ENCODE measurements at places on chromosomes 7 and 10.

DNA sequence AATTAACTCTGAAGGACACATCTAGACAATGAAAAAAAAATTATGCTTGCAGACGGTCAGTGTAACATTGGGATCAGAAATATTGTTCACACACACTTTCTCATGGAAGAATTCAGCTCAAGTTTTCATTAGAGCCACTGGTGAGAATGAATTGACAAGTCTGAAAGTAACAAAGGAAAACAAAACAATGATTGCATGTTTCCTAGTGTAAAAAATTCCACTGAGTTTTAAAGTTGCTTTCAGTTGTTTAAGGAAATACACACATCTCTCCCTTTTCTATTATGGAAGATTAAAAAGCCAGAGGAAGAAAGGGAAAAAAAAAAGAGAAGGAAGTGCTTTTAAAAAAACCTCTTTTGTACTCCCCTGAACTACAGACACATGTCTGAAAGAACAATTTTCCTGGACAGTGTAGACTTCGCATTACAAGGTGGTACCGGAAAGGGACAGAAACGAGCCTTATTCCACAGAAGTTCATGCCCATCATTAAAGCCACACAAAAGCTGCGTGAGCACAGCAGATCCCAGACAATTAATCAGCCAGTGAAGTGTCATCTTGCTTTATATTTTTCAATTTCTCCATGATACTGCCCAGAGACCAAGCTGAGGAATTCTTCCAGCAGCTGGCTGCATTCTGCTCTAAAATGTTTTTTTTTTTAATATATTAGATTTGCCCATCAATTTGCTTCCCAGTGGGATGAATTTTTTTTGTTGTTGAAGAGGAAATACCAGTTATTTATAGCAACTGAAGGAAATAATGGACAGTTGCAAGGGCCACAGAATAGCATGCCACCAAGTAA lies 294.8 kb downstream of the DOCK4 start:
- DNase-seq, result no peak

DNA sequence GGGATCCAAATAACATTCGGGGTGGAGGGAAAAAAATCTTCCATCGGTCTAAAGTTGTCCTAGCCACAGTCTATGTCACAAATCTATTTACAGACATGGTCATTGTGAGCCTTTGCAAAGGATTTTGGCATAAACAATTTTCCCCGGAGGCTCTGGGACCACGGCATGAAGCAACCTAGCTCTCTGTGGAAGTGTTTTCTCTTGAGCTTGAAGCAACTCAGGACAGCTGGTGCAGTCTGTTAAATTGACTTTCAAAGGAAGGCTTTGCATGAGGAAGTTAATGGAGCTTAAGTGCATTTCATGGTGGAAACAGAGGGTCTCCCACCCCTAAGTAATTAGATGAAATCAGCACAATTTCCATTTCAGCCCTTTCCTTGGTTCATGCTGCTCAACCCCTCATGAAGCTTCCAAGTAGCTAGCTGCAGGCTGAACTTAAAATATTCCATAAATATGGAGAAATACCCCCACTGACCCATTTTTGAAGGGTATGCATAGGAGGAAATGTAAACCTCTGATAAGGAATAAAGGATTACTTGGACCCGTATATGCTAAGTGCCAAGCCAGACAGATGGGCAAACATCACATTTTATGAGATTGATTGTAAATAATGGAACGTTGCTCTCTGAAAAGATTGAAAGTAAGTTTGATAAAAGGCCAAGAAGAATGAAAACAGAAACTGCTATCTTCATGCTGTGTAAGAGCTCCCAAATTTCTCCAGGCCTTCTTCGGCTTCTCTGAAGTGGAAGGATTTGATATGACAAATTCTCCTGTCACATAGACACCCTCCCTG lies 39.9 kb downstream of the CCDC3 start:
- no peak for DNase-seq

- DNase-seq, result no peak
Measured at GRCh38 chr10:94992811-94993210, 54.4 kb downstream of the CYP2C9 start.

DNA sequence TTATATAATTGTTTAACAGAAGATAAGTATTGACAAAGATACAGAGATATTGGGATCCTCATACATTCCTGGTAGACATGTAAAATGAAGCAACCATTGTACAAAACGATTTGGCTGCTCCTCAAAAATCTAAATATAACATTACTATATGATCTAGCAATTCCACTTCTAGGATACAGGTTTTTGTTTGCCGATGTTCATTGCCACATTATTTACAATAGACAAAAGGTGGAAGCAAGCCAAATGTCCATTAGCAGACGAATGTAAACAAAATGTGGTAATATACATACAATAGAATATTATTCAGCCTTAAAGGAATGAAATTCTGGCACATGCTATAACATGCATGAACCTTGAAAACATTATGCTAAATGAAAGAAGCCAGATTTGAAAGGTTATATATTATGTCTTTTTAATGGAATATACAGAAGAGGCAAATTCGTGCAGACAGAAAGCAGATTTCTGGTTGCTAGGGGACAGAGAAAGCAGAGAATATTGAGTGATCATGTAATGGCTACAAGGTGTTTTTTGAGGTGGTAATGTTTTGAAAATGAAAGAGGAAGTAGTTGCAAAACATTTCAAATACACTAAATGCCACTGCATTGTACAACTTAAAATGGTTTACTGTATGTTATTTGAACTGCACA lies 44.9 kb downstream of the POLR1F start:
- no peak for DNase-seq

DNA sequence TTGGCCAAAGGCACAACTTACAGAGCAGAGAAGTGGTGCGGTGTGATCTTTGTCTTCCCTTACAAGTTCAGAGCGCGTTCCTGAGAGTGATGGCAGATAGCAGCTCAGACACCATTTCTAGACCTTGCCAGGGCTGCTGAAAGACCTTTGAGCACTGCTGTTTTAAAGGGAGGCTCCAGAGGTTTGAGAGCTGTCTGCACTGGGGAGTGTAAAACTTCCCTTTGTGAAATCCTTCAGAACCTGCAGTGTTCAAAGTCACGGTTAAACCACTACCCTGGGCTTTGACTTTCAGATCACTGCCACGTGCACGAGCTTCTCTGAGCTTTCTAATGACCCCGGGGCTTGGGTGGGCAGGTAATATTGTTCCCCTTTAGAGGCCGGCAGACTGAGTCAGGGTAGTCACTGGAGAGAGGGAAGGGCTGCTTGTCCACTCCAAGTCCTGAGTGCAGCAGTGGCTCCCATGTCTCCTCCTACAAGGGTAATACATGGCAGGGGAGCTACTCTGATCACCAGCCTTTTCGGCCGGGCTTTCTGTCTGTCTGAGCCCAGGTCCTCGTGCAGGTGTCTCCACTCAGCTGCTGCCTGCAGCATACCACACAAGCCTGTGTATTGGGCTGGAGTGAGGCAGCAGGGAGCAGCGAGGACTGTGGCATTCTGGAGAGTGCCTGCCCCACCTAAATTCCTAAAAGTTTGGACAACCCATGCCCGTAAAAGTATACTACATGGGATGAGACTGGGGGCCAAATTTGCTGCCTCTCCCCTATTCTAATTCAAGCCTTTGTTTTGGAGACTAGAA lies 63.3 kb downstream of the ZMIZ1 start:
- DNase-seq, result no peak

DNA sequence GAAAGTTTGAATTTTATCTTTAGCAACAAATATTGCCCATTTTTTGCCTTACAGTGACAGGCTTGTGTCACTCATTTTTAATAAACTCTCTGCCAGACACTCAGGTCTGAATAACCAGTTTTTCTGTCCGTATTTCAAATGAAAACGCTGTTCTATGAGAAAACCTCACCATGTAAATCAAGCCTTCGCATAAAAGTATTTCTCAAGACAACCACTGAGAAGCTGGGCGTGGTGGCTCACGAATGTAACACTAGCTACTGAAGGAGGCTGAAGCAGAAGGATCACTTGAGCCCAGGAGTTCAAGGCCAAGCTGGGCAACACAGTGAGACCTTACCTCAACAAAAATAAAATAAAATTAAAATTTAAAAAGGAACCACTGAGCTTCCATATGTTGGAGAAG lies 339.3 kb downstream of the PARD3 start:
- DNase-seq, result no peak

- DNase-seq, result no peak
Measured at GRCh38 chr7:93327006-93327633, 95.0 kb downstream of the VPS50 start.

DNA sequence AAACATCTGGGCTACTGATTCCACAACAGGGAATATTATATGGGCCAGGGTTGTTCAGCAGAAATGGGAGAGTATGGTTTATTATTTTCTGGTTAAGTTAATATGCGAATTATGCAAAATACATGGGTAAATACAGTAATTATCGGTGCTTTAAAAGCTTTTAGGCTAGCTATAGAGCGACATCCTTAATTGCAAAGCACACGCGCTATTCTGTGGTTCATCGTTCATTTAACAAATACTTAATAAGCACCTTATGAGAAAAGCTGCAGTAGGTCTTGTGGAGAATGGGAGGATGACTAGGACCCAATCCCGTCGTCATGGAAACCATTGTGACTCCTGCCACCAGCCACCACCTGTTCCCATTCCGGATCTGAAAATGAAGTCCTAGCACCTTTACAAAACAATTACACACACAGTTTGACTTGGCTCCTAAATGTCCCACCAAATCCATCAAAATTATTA lies 623 bp upstream of the CEP41 start:
- no peak for DNase-seq

GRCh38 chr10:121138112-121138860 lies 287.1 kb downstream of the WDR11 start:
- no peak for DNase-seq
